ENCODE measurements at places on chromosomes 3 and 15.

- DNase-seq: no peak
Measured at GRCh38 chr3:128794770-128795649, 69.0 kb downstream of the RAB7A start.

DNA sequence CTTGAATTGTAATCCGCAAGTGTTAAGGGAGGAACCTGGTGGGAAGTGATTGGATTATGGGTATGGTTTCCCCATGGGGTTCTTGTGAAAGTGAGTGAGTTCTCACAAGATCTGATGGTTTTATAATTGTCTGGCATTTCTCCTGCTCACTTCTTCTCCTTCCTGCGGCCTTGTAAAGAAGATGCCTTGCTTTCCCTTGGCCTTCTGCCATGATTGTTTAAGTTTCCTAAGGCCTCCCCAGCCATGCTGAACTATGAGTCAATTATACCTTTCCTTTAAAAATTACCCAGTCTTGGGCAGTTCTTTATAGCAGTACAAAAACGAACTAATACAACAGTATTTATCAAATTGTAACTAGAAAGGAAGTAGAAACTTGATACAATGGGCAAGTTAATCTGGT lies 31.9 kb downstream of the IFT57 start:
- DNase-seq: no peak

DNA sequence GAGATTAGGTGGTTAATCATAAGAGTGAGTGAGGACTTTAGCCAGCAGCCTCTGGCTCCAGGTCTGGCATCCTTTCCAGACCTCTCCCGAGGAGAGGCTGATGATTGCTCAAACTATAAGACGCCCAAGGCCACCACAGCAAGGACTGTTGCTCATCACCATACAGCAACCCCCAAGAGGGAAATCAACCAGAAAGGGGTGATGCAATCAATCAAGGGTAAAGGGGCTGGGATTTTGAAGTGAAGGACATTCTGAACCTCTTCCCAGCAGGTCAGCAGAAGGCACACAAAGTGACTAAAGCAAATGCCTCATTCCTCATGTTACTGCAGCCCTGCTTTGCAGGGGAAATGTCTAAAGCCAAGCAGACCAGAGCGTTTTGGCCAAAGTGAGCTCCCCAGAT lies 247.3 kb upstream of the IGF1R start:
- DNase-seq: peak; percentile 48

GRCh38 chr3:36893137-36893557 lies 51.7 kb downstream of the TRANK1 start:
- no peak for DNase-seq

- DNase-seq: no peak
Measured at GRCh38 chr3:39626198-39626597, 158.7 kb downstream of the MOBP start.

DNA sequence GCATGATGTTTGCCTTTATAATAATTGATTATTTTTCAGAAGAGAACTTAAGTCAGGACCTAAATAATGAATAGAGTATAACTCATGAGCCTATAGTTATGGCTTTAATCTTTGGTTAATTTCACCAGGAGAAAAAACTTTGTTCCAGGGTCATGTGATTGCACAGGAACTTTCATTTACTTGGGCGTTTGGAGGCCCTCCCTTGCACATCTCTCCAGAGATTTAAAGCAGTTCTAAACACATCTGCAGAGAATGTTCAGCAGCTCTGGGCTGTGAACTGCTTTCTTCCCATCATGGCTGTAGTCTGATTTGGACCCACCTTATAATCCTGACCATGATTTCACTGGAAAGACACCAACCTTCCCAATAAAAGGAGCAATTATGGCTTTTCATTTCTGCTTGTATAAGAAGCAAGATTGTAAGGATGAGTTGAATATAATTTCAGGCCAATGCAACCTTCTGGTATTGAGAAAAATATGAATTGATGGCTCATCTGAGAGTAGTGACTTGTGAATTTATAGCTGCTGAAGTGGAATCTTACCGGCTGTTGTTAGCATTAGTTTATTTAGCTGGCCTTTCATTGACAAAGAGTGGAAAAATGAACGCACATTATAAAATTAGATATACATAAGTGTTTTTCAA lies 80.9 kb upstream of the PRTG start:
- DNase-seq: no peak

- peak; percentile 25 for DNase-seq
Measured at GRCh38 chr15:81113204-81113657, 20.8 kb upstream of the CFAP161 start.

DNA sequence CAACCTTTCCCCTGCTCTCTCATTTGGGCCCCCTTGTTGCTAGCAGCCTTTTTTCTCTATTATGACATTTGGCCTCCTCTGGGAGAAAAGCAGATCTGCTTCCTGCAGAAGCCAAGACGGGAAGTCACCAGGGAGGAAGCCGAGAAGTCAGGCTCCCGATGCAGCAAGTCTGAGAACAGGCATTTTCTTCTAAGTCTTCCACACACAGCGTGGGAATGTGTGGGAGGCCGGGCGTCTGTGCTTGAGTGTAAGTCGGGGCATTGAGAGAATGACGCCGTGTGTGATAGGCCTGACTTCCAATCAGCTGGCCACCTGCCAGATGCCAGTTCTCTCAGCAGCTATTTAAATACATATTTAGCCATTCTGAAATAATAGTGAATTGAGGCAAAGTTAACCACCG lies 75.8 kb upstream of the FAM98B start:
- DNase-seq: no peak

- no peak for DNase-seq
Measured at GRCh38 chr3:104886220-104886995, 480.3 kb upstream of the ALCAM start.

GRCh38 chr15:92383519-92384324 lies 10.0 kb upstream of the ST8SIA2 start:
- no peak for DNase-seq

DNA sequence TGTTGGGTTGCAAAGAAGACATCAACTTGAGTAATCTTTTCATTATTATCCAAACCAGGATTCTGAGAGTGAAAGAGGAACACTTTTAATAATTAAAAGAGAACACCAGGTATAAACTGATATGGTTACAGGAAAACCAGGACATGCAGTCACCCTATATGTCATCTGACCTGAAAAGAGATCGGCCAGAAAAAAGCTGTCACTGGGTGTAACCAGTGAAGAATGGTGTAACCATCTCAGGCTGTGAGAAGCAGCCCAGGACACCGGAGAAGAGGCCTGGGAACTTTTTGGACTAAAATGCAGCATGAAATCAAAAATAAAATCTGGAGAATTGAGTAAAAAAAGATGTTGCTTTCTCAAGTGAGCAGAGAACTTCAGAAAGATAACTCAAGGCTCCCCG lies 10.1 kb upstream of the CCDC80 start:
- DNase-seq: no peak

- DNase-seq: no peak
Measured at GRCh38 chr15:90869140-90869541, 753 bp downstream of the FURIN start.

DNA sequence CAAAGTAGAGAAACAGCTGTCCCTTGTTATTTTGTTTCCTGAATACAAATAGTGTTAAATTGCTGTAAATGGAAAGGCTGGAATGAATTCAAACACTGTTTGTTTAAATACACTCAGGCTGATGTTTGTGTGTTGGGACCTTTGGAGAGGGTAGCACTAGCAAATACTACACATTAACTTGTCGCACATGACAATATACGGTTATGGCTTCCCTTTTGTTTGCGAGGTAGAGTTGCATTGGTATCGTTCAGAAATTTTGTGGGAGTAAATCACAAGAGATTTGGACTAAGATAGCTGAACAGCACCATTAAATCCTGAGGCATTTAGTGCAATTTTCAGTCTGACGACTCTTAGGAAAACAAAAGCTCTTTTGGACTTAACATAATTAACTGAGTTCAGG lies 213.0 kb upstream of the ROBO2 start:
- DNase-seq: no peak

DNA sequence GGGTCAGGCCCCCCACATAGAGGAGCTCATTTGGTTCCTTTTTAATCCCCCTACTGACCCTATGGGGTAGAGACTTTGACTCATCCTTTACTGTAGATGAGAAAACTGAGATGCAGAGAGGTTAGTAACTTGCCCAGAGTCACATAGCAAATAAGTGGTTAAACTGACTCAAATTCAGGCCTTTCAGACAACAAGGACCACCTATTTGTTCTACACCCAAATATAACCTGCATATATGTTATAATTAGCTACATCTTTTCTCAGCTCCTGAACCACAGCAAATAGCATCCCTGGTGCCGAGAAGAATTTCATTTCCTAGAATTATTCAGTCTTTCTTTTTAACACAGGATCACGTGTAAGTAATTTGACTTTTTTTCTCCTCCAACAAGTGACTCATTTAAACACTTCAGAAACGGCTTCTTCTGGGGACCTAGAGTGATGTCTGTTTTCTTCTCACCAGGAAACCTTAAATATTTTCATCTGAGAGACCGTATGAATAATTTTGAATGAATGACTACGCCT lies 57.4 kb downstream of the MGLL start:
- no peak for DNase-seq

DNA sequence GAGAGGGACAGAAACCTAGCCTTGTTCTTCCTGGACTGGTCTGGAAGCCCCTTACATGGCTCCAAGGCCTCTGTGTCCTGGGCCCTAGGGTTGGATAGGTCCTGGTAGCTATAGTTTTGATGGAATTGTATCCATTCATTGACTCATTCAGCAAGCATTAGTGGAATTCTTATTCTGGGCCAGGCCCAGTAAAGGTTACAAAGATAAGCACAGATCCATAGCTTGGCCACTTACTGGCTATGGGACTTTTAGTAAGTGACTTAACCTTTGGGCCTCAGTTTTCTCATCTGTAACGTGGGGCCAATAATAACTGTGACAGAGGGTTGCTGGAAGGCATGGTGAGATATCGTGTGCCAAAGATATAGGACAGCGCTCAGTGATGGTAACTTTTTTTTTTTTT lies 13.6 kb upstream of the DAG1 start:
- DNase-seq: no peak

DNA sequence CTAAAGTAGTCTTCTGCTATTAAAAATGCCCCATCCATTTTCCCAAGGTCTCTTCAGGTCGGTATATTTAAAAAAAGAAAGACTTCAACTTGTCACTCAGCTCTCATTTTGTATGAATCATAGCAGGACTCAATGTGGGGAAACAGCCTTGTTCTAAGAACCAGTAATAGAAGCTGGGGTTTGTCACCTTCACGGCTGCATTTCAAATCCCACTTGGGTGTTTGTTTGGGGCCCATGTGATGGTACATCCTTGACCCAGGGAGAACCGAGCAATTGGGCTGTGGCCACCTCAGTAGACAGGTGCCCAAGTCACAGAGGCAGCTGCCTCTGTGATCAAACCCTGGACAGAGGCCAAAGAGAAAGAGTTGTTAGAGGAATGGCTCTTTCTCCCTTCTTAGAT lies 70.3 kb upstream of the ARL8B start:
- no peak for DNase-seq

- DNase-seq: no peak
Measured at GRCh38 chr15:92454555-92455105, 60.9 kb downstream of the ST8SIA2 start.

DNA sequence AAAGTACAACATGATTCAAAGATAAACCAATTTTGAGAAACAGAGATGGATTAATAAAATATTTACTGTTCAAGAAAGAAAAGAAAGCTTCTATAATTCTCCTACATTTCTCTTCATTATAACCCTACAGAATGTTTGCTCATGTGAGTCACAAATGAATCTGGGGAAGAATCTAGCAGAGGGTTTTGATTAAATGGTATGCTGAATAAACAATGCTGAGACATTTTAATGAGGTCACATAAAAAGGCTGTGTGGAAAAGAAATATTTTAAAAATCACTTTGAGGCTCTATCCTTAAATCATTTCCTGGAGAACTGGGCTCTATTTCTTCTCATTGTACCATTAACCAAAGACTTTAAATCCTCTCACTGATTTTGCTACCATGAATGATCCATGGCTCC lies 727.7 kb downstream of the NTRK3 start:
- no peak for DNase-seq
